ENCODE measurements at places on chromosomes 1 and 21. TPM values are rescaled to one million over a fixed set of nuclear protein-coding genes. Genes with fewer than 3 reads are reported as not detected.

- no peak for DNase-seq
- no peaks in the 10 kb centered on the region for H3K4me1 ChIP-seq
- no peak overlapping the region for H3K27ac ChIP-seq
- no peaks in the 10 kb centered on the region for H3K27me3 ChIP-seq
- no peaks in the 10 kb centered on the region for H3K36me3 ChIP-seq
- no peak overlapping the region for H3K4me3 ChIP-seq
These were observed 37.3 kb downstream of the COL24A1 start for GRCh38 chr1:86119214-86119764.

DNA sequence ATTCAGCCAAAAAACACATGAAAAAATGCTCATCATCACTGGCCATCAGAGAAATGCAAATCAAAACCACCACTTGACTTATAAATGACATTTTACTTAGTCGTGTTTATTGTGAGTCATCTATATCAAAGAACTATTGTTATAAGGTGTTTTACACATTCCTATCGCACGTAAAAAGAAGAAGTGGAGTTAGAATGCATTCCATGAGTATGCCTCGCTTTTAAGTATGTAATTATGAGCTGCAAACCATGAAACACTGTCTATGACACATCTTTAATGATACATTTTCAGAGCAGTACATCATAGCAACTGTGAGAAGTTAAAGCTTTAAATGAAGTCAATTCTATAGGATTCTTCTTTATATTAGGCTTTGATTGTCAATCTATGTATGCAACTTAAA lies 614.3 kb upstream of the ADAMTS5 start:
- no peaks in the 10 kb centered on the region for H3K4me1 ChIP-seq
- H3K36me3 ChIP-seq, result no peaks in the 10 kb centered on the region
- H3K4me3 ChIP-seq, result no peak overlapping the region
- no peak overlapping the region for H3K27ac ChIP-seq

DNA sequence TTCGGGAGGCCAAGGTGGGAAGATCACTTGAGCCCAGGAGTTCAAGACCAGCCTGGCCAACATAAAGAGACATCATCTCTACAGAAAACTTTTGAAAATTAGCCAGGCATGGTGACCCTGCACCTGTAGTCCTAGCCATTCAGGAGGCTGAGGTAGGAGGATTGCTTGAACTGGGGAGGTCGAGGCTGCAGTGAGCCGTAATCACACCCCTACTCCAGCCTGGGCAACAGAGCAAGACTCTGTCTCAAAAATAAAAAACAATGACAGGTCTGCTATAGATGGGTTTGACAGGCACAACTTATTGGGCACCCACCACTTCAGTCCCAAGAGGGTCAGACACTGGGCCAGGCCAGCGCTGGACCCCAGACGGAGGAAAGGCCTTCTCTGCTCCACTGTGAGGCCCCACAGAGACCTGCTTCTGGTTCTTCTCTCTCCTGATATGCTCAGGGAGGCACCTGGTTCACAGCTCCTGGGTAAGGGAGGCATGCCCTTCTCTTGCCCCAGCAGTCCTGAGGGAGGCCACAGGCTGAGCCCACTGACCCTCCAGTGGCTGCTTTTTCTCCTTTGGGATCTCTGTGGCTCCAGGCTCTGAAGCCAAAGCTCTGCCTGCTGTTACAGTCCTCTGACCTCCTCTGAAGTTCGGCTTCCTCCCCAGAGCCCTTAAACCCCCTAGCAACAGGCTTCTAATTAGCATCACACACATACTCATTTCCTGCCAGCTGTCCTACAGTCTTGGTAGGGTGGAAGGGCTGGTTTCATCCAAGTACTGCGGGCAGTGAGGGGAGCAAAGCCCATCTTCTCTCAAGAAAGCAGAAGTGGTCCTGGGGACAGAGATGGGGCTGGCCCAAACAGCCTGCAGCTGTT lies 14.4 kb downstream of the S100A16 start:
- H3K4me3 ChIP-seq, result no peak overlapping the region
- no peaks in the 10 kb centered on the region for H3K27me3 ChIP-seq
- DNase-seq, result no peak
- no peaks in the 10 kb centered on the region for H3K36me3 ChIP-seq

DNA sequence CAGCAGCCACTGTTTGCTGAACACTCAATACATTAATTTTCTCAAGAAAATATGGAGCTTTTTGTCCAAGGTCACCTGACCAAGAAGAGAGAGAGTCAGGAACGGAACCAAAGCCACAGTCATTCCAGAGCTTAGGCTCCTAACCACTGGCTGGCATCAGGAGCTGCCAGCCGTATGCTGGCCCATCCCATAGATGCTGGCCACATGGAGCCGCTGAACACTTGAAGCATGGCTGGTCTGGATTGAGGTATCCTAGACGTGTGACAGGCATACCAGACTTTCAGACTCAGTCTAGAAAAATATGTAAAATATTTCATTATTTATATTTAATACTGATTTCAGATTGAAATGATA lies 458.7 kb downstream of the MATN1 start:
- H3K27ac ChIP-seq, result no peak overlapping the region
- H3K36me3 ChIP-seq, result no peaks in the 10 kb centered on the region
- no peak overlapping the region for H3K4me3 ChIP-seq
- no peak for DNase-seq

DNA sequence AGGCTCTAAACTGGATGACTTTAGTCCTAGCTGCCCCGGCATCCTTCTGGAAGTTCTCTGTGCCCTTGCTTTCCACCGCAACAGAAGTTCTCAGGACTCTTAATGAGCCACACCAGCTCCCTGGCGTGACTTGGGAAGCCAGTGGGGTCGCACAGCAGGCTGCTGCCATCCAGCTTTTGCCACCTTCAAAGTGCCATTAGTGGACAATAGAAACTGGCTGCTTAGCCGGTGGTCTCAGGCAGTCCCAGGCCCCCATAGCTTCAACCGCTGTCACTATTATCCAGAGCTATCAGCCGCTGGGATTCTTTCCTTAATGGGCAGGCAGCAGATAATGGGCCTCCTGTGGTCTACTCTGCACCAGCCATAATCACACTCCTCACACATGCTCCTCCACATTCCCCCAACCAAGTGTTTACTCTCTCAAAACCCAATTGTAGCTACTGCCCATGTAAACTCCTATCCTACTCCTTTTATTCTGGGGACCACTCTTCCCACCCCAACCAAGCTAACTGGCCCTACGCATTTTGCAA lies 37.3 kb downstream of the PLEKHA6 start:
- no peak overlapping the region for H3K27ac ChIP-seq
- H3K27me3 ChIP-seq, result no peaks in the 10 kb centered on the region
- DNase-seq, result no peak
- H3K4me3 ChIP-seq, result no peak overlapping the region
- H3K36me3 ChIP-seq, result no peaks in the 10 kb centered on the region

- H3K4me3 ChIP-seq, result no peak overlapping the region
- no peaks in the 10 kb centered on the region for H3K4me1 ChIP-seq
- no peaks in the 10 kb centered on the region for H3K27me3 ChIP-seq
- H3K27ac ChIP-seq, result no peak overlapping the region
These were observed 33.8 kb upstream of the CSF3R start for GRCh38 chr1:36516372-36517010.

- H3K27ac ChIP-seq, result no peak overlapping the region
- peaks cover 12% of the 10 kb centered on the region for H3K4me1 ChIP-seq
- H3K36me3 ChIP-seq, result no peaks in the 10 kb centered on the region
- H3K27me3 ChIP-seq, result no peaks in the 10 kb centered on the region
- DNase-seq, result no peak
- no peak overlapping the region for H3K4me3 ChIP-seq
These were observed 35.9 kb upstream of the PTGFRN start for GRCh38 chr1:116873680-116874271.

DNA sequence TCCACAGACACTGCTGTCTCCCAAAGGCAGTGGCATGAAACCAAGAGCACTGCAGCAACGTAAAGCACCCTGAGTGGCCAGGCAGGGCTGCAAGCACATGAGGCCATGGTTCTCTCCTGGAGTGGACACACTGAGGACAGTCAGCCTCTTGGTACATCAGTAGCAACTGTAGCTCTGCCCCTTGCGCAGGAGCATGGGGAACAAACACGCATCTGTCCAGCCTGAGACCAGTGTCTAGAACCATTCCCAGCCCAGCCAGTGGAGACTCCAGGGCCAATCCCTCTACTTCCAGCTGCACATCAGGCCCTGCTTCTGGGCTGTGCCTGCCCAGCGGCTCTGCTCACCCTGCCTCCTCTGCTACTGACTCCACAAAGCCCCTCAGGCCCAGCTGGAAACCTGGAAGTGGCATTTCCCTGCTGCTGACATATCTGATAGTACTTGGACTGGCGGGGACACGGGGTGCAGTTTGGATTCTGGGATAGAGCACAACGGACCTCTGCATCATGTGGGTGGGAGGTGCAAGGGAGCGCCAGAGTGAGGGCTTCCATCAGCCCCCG lies 49.0 kb downstream of the TOR1AIP2 start:
- DNase-seq, result no peak
- no peak overlapping the region for H3K4me3 ChIP-seq
- peaks cover 6% of the 10 kb centered on the region for H3K4me1 ChIP-seq
- H3K27me3 ChIP-seq, result no peaks in the 10 kb centered on the region
- H3K27ac ChIP-seq, result no peak overlapping the region
- H3K36me3 ChIP-seq, result no peaks in the 10 kb centered on the region

- H3K27ac ChIP-seq, result no peak overlapping the region
- no peaks in the 10 kb centered on the region for H3K4me1 ChIP-seq
- no peak for DNase-seq
- no peak overlapping the region for H3K4me3 ChIP-seq
These were observed 47.1 kb upstream of the ATP1A1 start for GRCh38 chr1:116325922-116326321.

DNA sequence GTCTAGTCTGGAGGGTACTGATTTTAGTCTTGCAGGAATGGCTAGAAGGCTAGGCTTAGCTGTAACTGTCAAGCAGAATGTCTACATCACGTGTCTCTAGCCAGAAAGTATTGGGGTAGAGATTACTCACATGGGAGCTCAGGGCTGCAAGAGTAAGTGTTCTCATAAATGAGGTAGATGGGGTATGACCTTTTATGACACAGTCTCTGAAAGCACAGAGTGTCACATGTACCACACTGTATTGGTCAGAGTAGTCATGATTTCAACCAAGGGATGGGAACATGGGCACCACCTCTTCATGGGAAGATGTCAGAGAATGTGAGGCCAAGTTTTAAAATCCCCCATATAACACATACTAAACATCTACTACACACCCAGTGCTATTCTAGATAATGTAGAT lies 2.9 kb downstream of the FYB2 start:
- DNase-seq, result no peak
- H3K27me3 ChIP-seq, result peaks cover 1% of the 10 kb centered on the region
- no peaks in the 10 kb centered on the region for H3K36me3 ChIP-seq

- H3K36me3 ChIP-seq, result peaks cover 5% of the 10 kb centered on the region
- peak overlapping the region; percentile 89 for H3K27ac ChIP-seq
- H3K4me1 ChIP-seq, result peaks cover 25% of the 10 kb centered on the region
These were observed 431 bp downstream of the CLCN6 start for GRCh38 chr1:11806307-11806936.

- H3K36me3 ChIP-seq, result no peaks in the 10 kb centered on the region
- no peaks in the 10 kb centered on the region for H3K27me3 ChIP-seq
- no peak overlapping the region for H3K27ac ChIP-seq
- H3K4me3 ChIP-seq, result no peak overlapping the region
- H3K4me1 ChIP-seq, result peaks cover 17% of the 10 kb centered on the region
These were observed 3.6 kb upstream of the CYB561D1 start for GRCh38 chr1:109490029-109490933.

- peaks cover 29% of the 10 kb centered on the region for H3K4me1 ChIP-seq
- no peaks in the 10 kb centered on the region for H3K36me3 ChIP-seq
- no peak overlapping the region for H3K4me3 ChIP-seq
These were observed 2.7 kb upstream of the PDE9A start for GRCh38 chr21:42650441-42651421.

- no peaks in the 10 kb centered on the region for H3K4me1 ChIP-seq
- no peaks in the 10 kb centered on the region for H3K27me3 ChIP-seq
These were observed 10.5 kb upstream of the RNPC3 start for GRCh38 chr1:103514920-103515503.

GRCh38 chr1:178939338-178940067 lies 68.6 kb upstream of the ANGPTL1 start:
- H3K27me3 ChIP-seq, result no peaks in the 10 kb centered on the region
- no peak for DNase-seq
- no peak overlapping the region for H3K4me3 ChIP-seq
- no peaks in the 10 kb centered on the region for H3K4me1 ChIP-seq
- no peaks in the 10 kb centered on the region for H3K36me3 ChIP-seq

DNA sequence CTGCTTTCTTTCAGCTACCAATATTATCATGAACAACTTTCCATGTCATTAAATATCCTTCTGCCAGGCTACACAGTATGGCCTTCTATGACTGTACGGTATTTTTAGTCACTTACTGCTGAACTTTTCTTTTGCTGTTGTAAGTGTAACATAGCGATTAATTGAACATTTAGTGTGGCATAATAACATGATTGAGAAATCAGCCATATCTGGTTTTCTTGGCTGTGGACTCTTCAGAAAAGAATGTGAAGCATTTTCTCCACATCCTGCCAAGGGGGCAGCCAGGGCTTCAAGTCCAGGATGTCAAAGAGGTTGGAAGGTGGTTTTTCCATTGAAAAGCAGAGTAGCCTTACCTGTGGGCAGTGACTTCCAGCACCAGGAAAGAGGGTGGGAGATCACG lies 8.8 kb upstream of the AHCYL1 start:
- no peak overlapping the region for H3K27ac ChIP-seq
- H3K4me1 ChIP-seq, result peaks cover 2% of the 10 kb centered on the region
- no peak for DNase-seq
- no peaks in the 10 kb centered on the region for H3K36me3 ChIP-seq
- no peaks in the 10 kb centered on the region for H3K27me3 ChIP-seq

DNA sequence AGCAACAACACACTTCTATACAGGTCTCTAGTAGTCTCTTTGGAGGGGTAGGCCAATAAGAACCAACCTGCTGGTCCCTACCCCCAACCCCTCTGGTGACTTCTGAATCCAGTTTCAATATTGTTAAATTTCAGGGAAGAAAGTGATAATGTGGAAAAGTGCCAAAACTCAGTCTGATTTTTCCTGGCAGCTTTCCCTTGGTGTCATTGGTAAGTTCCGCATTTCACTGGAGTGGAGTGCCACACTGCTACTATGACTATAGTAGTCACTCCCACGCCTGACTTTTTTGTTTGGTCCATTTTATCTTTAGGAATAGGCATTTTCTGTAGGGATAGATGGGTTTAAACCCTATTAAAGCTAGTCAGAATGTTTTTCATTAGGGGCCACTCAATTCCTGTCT lies 5.7 kb upstream of the ARID1A start:
- peaks cover 26% of the 10 kb centered on the region for H3K4me1 ChIP-seq
- H3K4me3 ChIP-seq, result no peak overlapping the region
- H3K36me3 ChIP-seq, result no peaks in the 10 kb centered on the region
- H3K27me3 ChIP-seq, result no peaks in the 10 kb centered on the region
- no peak for DNase-seq
- no peak overlapping the region for H3K27ac ChIP-seq

ETNK2 gene
- total RNA-seq, result 16.1 TPM

ZNF683 gene
- total RNA-seq, result not detected

PTCH2 gene
- 1.3 TPM for total RNA-seq

VANGL1 gene
- 23.5 TPM for total RNA-seq

CLDN14 gene
- not detected for total RNA-seq

SPATA17 gene
- total RNA-seq, result 2.5 TPM
